ENCODE measurements at places on chromosomes 5 and 9.

DNA sequence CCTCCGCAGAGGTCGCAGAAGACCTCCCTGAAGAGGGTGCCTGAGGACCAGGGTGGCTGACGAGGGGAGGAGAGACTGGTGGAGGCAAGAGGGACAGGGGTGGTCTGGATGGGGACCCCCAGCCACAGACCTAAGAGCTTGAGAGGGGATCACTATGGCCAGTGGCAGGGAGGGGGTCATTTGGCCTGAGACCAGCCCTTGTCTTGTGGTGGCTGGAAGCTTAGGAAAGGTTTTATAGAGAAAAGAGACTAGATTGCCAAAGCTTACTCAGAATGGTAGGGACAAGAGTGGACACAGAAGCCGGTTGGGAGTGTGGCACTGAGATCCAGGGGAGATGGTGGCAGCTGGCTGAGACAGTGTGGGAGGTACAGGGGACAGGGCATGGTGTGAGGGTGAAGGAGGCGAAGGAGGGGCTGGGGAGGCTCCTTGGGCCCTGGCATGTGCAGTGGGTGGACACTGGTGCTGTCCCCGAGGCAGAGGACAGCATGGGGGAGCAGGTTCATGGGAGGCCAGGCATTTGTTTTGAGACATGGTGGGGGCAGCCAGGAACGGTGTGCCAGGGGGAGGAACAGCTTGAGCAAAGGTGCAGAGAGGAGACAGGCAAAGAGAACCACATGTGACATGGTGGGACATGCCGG, 123.0 kb downstream of the C9orf50 start:
- DNase-seq, result no peak

DNA sequence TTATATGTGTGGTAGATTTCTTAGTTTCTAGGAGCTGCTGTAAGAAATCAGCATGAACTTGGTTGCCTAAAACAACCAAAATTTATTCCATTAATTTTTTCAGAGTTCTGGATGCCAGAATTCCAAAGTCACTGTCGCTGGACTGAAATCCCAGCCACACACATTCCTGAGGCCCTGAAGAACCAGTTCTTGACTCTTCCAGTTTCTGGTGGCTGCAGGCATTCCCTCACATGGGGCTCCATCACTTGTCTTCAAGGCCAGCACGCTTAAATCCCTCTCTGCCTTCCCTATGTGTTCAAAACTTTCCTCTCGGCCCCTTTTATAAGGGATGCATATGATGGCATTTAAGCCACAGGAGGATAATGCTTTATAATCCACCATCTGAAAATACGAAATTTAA, 1237.5 kb upstream of the CDH9 start:
- no peak for DNase-seq

DNA sequence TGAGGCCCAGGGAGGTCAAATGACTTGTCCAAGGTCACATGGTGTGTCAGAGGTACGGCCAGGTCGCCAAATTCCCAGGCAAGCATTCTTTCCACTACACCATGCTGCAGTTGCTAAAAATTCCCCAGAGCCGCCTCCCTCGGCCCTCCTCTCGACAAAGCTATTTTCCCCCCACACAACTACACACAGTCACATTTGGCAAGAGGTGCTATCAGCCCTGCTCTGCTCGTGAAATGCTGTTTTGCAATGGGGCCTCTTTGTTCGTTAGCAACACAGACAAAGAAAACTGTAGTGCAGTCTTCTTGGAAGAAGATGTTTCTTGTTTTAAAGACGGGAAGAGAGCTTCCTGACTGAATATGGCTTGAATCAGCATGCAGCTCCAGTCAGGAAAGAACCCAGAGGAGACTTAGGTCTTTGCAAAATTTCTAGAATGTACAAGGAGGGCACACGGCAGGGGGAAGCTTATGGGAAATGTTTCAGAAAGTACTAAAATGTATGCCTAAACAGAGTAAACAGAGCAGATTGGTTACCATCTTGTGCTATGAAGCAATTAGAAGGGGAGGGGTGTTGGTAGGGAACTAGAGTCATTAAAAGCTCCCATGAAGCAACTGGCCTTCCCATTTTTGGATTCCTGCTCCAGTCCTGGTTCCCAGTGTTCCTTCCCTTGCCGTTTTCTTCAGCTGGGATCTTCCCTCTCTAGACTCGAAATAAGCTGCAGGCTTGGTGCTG, 14.2 kb downstream of the SLIT3 start:
- no peak for DNase-seq

DNA sequence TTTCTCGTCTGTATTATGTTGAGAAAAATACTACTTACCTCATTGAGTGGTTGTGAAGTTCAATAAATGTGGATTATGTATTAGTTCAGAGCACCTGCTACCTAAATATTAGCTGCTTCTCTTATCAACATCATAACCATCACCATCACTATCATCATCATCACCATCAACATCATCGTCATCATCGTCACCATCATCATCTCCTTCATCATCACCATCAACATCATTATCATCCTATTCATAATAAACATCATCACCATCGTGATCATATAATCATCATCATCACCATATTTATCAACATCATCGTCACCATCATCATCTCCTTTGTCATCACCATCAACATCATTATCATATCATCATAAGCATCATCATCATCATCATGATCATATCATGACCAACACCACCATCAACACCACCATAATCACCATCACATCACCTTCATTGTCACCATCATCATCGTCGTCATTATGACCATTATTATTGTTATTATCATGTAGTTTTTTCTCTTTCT, 181.0 kb upstream of the ADCY2 start:
- DNase-seq, result no peak

DNA sequence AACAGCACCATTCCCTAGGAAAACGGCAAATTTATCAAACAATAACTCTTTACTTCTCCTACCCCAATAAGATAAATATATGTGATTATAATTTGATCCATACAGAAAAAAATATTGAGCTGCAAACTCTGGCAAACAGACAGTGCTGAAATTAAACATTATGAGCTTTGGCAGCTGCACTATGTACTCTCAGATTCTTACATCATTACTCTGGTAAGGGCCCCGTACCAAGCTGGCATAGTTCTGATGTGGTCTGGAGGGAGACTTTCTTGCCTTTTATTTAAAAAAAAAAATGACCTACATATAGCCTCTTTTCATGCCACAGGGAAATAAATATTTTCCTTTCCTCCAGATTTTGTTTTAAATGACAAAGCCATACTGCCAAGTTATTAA, 95.0 kb downstream of the NR6A1 start:
- no peak for DNase-seq

GRCh38 chr9:126084008-126084407, 242.6 kb upstream of the MVB12B start:
- no peak for DNase-seq

GRCh38 chr5:77425998-77426659, 66.0 kb downstream of the WDR41 start:
- no peak for DNase-seq

DNA sequence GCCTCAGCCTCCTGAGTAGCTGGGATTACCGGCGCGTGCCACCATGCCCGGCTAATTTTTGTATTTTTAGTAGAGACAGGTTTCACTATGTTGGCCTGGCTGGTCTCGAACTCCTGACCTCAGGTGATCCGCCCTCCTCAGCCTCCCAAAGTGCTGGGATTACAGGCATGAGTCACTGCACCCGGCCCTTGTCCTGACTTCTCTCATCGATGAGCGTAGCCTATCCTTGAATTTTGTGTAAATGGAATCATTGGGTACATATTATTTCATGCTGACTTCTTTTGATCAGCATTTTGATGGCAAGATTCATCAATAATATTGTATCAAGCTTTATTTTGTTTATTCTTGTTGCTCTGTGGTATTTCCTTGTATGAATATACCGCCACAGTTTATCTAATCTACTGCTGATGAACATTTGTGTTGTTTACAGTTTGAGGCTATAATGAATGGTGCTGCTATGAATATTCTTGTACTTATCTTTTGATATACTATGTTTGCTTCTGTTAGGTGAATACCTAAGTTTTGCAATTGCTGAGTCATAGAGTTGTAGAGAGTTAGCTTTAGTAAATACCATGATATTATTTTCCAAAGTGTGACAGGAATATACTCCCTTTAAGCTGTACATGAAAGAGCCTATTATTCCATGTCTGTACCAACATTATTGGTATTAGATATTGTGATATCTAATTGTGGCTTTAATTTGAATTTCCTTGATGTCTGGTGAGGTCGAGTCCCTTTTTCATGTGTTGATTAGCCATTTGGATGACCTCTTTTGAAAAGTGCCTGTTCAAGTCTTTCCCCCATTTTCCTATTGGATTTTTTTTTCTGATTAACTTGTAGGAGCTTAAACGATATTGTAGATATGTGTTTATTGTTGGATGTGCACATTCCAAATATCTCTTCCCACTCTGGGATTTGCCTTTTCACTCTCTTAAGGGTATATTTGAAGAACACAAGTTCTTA, 107.5 kb downstream of the RGS3 start:
- DNase-seq, result no peak

All from non-pigmented ciliary epithelial cell (primary cell).